ENCODE measurements at places on chromosomes 12 and 14. TPM values are rescaled to one million over a fixed set of nuclear protein-coding genes. Genes with fewer than 3 reads are reported as not detected.

GRIP1 gene
- total RNA-seq = 0.85 TPM

A2ML1 gene
- total RNA-seq = not detected

TAS2R13 gene
- total RNA-seq = 1.0 TPM

NOVA1 gene
- not detected for total RNA-seq

CD69 gene
- total RNA-seq = 12.4 TPM

NXPH4 gene
- total RNA-seq = 0.26 TPM

ASCL1 gene
- 21.4 TPM for total RNA-seq

GPR84 gene
- total RNA-seq = 4.0 TPM

LALBA gene
- total RNA-seq = not detected

SLCO1C1 gene
- total RNA-seq = not detected

FBLN5 gene
- total RNA-seq = 0.28 TPM

KLHL33 gene
- total RNA-seq = 0.08 TPM

VDR gene
- 3.0 TPM for total RNA-seq

ZNF385A gene
- total RNA-seq = 23.5 TPM

HOXC9 gene
- not detected for total RNA-seq

PRICKLE1 gene
- 0.64 TPM for total RNA-seq

KRT80 gene
- 0.05 TPM for total RNA-seq

RPGRIP1 gene
- total RNA-seq = not detected

Data from GM12878 (cell line).